ENCODE measurements at places on chromosomes 12 and 14.

- DNase-seq = no peak
Observed at GRCh38 chr12:95767703-95768102, 22.9 kb downstream of the NTN4 start.

- DNase-seq = no peak
Observed at GRCh38 chr14:35257809-35258208, 34.4 kb upstream of the PSMA6 start.

DNA sequence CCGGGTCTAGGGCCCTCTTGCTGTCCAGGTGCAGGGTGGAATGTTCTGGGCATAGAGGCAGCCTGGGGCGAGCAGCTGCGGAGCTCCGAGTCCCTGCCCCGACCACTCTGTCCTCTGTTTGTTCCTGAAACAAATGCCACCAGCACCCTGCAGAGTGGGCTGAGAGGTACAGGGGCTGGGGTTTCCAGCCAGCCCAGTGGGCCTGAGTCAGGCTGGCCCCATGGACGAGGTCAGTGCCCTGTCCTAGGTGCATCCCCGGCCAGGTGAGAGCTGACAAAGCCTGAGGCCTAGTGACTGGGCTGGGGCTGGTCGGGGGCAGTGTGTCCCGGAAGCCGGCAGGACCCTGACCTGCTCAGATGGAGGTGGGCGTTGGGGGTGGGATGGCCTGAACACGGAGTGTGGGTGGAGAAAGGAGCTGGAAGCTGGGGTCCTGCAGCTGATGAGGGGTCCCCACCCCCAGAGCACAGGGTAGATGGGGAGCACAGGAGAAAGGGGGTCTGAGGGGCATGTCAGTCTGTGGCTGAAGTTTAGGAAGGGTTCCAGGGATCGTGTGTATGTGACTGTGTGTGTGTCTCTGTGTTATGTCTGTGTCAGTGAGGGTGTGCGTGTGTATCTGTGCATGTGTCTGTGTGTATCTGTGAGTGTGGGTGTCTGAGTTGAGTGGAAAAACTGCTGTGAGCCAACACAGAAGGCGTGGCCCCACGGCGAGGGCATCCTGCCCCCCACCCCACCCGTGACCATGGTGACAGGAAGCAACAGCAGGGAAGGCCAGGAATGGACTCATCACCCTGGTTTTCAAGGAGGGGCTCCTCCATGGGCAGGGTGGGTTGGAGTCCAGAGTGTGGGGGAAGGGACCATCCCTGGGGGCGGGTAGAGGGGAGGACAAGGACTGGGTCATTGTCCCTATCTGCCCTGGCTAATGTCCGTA lies 2.4 kb upstream of the CRIP1 start:
- DNase-seq = no peak

- DNase-seq = no peak
Observed at GRCh38 chr12:15580431-15580830, 208.8 kb downstream of the EPS8 start.

- no peak for DNase-seq
Observed at GRCh38 chr14:80434574-80435321, 223.4 kb upstream of the DIO2 start.
